Kidney capillary endothelial cell (primary cell): ENCODE measurements at places on chromosomes 7 and 10.

- no peak for DNase-seq
Observed at GRCh38 chr10:124229201-124229988, 136.0 kb upstream of the CHST15 start.

DNA sequence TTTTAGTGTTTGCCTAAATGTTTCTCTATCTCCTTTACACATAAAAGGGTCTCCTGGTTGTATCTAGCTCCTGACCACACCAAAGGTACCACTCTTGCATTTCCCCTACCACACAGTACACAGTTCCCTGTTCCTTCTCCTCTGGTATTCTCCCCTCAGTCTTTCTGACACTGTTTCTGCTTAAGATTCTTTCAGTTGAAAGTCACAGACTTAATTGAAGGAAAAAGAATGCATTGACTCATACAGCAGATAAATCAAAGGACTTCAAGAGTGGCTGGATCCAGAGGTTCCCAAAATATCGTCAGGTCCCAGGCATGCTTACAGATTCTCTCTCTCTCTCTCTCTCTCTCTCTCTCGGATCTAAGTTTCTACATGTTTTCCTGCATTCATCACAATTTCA lies 185.6 kb upstream of the LRGUK start:
- DNase-seq = no peak

DNA sequence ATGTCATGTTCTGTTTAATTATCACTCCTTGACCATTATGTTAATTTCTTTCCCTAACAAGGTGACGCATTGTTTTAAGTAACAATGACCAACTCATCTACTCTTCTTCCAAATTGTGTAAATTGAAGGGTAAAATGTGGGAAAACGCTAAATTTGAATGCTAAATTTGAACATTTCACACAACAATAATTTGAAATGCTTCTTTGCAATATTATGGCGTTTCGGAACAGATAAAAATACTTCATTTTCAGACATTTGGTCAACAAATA lies 29.2 kb upstream of the KMT2C start:
- DNase-seq = no peak

GRCh38 chr10:46068905-46069304 lies 22.8 kb upstream of the MSMB start:
- DNase-seq = no peak

- no peak for DNase-seq
Observed at GRCh38 chr7:146131701-146132100, 15.1 kb downstream of the CNTNAP2 start.

DNA sequence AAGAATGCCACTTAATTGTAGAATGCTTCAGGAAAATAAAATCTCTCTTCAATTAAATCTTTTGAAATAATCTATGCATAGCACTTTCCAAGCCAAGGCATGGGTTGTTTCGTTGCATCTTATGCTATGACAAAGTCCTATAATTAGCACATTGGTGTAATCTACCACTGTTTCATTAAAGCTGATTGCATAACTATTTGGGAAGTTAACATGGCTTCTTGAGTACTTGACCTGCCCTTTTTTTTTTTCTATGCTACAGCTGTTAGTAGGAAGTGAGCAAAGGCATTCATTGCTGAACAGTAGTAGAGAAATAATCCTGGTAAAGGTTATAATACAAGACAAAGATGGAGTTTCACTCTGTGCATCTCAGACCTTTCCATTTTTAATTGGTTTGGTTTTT lies 557.2 kb upstream of the CELF2 start:
- no peak for DNase-seq

DNA sequence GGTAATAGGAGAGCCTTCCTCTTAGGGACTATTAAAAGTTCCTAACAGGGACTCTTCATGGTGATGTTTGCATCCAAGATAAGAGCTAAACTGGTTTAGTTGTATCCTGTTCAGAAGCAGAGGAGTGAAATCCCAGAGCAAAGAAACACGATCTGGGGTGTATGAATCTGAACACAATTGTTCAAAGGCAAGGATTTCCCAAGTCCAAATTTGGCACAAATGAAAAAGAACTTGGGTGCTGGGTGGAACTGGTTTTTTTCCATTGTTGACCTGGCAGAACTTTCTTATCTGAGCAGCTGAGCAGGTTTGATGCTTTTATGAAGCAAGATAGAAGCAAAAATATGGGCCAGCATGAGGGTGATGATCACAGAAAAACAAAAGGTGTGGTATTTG lies 6.0 kb downstream of the AGFG2 start:
- no peak for DNase-seq

GRCh38 chr10:34249634-34250033 lies 565.5 kb downstream of the PARD3 start:
- no peak for DNase-seq

DNA sequence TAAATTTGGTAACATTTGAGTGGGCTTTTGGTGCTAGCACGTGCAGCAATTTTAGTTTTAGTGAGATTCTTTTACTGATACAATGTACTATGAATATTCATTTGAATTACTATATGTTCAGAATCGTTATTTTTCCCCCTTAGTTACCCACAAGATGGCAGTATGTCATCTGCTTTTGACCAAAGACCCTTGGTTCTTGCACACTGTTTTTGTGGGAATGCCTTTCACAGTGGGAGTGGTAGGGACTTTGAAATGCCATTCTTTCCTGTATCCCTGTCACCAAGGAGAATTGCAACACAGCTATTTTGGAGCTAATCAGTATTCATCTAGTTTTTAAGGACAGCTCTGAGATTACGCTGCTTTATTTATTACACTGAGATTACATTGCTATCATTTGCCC lies 40.6 kb downstream of the SEC23IP start:
- peak; percentile 26 for DNase-seq

DNA sequence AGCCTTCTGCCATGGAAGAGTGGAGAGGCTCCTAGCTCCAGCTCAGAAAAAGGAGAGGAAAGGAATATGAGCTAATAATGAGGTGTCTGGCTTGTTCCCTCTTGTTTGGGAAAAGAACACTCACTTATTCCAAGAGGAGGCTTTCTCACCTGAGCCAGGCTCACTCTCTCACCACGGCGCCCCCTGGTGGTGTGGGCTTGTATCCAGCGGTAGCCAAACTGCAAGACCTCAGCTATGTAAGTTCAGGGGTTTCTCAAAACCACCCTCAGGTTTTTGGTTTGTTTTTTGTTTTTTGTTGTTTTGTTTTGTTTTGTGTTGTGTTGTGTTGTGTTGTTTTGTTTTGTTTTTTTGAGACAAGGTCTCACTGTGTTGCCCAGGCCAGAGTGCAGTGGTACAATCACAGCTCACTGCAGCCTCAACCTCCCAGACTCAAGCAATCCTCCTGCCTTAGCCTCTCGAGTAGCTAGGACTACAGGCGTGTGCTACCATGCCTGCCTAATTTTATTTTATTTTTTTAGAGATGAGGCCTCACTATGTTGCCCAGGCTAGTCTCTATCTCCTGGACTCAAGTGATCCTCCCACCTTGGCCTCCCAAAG lies 124.0 kb downstream of the TMEM130 start:
- DNase-seq = peak; percentile 43

- no peak for DNase-seq
Observed at GRCh38 chr7:113799896-113800295, 118.9 kb downstream of the PPP1R3A start.

- no peak for DNase-seq
Observed at GRCh38 chr10:77922566-77923179, 3.9 kb downstream of the DLG5 start.
